ENCODE measurements at places on chromosomes 16 and 17.

- peak; percentile 100 for DNase-seq
Measured at GRCh38 chr16:648781-649589, at the start of gene WDR90. WDR90 (plus strand) TSS chr16:649365; CDS start chr16:649417, 52 bp downstream.

- DNase-seq: peak; percentile 96
Measured at GRCh38 chr17:58249270-58250133, 11.1 kb downstream of the LPO start.

DNA sequence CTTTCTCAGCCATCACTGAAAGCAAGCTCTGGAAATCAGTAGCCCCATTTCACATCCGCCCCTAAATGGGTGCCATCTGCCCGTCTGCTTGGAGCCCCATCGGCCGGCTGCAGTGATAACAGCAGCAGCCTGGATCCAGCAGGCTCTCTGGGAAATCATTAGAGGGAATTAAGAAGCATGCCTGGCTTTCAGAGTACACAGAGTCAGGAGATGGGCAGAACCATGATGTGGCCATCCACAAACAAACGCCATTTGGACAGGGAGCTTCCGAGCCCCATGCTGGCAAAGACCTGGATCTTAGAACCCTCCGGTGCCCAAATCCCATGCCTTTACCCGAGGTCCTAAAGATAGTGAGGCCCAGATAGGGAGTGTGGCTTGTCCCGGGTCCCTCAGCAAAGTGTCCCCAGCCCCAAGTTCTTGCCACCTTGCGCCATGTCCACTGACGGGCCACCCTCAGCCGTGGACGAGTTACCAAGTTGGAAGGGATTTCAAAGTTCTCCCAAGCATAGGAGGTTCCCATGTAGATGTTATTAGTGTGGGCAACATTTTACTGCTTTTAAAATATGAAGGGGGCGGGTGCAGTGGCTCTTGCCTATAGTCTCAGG is 1.0 kb upstream of the LITAF start:
- DNase-seq: no peak

GRCh38 chr17:47615766-47616424 is 33.8 kb upstream of the KPNB1 start:
- DNase-seq: peak; percentile 41

DNA sequence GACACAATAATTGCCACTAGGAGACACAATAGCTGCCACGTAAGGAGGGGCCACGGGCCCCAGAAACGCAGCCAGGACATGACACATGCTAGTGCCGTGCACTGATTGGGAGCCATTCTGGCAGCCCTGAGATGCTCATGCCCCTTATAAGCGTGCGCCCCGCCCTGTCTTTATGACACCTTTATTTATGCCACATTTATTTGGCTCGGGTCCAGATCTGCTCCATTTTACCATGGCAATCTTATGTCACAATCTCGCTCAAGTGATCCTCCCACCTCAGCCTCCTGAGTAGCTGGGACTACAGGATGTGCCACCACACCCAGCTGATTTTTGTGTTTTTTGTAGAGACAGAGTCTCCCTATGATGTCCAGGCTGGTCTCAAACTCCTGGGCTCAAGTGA is 43.8 kb upstream of the NF1 start:
- DNase-seq: no peak

DNA sequence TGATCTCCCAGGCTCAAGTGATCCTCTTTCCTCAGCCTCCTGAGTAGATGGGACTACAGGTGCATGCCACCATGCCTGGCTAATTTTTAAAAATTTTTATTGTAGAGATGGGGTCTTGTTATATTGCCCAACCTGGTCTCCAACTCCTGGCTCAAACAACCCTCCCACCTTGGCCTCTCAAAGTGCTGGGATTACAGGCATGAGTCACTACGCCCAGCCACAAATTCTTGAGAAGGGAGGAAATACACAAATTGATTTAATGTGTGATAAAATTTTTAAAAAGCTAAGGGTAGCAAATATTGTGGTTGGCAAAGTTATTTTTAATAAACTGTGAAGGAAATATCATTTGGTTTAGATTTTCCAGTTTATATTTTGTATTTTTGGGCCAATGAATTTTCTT is 9.6 kb downstream of the ITGAD start:
- DNase-seq: no peak

DNA sequence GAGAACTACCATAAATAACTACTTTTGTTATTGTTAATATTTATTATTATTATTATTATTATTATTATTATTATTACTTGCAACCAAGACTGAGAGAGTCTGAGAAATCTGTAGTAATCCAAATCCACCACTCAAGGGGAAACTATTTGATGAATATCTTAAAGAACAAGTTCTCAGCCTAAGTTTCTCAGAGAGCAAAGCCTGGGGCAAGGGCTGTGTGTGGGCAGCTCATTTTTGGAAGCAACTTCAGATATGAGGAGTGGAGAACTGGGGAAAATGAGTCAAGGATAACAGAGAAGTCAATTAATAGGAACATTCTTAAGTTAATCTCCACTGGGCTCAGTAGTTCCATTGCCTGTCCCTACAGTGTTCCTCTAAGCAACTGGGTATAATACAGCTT is 57.1 kb upstream of the KCNJ16 start:
- DNase-seq: no peak

GRCh38 chr16:84367750-84368307 is 509 bp upstream of the ATP2C2 start:
- DNase-seq: peak; percentile 44

DNA sequence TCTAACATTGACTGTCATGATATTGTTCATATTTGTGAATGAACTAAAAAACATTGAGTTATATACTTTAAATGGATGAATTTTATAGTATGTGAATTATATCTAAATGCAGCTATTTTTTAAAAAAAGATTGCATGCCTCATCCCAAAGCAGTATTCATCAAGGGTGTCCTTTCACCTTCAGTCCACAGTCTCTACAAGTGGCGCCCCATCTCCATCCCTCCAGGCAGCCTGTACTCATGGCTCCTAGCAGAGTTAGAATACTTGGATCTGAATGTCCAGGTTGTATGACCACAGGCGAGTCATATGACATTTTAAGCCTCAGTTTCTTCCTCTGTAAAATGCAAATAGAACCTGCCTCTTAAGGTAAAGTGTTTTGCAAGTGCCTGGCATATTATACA is 69.8 kb downstream of the TMEM100 start:
- no peak for DNase-seq

DNA sequence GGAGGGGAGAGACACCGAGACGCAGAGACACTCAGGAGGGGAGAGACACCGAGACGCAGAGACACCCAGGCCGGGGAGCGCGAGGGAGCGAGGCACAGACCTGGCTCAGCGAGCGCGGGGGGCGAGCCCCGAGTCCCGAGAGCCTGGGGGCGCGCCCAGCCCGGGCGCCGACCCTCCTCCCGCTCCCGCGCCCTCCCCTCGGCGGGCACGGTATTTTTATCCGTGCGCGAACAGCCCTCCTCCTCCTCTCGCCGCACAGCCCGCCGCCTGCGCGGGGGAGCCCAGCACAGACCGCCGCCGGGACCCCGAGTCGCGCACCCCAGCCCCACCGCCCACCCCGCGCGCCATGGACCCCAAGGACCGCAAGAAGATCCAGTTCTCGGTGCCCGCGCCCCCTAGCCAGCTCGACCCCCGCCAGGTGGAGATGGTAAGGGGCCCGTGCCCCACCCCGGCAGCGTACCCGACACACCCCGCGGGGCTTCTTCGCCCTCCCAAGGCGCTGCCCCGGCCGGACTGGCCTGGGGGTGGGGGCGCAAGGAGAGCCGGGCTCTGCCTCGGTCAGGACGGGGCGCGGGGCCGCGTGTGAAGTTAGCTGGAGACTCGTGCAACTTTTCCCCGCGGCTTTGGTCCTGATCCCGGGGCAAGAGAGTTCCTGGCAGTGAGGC is 427 bp downstream of the PPP1R1B start:
- DNase-seq: no peak

- peak; percentile 81 for DNase-seq
Measured at GRCh38 chr17:78736526-78737079, 45.5 kb downstream of the CYTH1 start.

DNA sequence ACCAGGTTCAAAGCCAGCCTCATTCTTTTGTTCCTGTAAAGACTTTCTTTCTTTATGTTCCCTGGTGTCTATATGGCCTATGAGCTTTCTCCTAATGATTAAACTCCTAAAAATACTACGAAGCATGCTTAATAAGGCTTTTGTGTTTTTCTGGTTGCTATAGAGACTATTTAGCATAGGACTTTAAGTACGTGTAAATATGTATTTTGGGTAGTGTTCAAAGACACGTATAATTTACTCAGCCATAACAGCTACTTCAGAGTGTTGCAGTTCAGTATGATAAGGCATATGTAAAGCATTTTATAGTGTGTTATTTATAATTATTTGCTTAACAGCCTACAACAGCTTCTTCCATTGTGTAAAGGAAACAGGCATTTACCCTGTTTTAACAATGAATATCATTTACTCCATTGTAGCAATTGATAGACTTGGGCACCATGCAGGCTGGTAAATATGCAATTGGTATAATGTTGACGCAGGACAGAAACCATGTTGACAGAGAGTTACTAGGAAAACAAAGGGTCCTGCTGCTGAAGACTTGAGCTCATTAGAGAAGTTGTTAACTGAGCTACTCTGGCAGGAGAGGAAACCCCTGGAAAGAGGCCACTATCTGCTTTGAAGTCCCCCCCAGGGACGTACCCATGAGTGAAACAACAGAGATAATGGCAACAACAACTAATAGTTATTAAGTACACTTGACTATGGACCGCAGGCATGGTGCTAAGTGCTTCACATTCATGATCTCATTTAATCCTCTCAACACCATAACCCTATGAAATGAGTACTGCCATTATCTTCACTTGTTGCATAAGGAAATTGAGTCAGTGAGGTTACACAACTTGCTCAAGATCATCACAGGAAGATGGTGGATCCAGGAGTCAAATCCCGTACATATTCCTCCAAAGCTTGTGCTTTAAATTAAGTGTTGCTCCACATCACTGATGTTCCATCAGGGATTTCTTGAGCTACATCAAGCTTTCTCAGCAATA is 342.2 kb upstream of the DYNLRB2 start:
- no peak for DNase-seq

- DNase-seq: no peak
Measured at GRCh38 chr17:5931616-5932015, 138.6 kb upstream of the WSCD1 start.

DNA sequence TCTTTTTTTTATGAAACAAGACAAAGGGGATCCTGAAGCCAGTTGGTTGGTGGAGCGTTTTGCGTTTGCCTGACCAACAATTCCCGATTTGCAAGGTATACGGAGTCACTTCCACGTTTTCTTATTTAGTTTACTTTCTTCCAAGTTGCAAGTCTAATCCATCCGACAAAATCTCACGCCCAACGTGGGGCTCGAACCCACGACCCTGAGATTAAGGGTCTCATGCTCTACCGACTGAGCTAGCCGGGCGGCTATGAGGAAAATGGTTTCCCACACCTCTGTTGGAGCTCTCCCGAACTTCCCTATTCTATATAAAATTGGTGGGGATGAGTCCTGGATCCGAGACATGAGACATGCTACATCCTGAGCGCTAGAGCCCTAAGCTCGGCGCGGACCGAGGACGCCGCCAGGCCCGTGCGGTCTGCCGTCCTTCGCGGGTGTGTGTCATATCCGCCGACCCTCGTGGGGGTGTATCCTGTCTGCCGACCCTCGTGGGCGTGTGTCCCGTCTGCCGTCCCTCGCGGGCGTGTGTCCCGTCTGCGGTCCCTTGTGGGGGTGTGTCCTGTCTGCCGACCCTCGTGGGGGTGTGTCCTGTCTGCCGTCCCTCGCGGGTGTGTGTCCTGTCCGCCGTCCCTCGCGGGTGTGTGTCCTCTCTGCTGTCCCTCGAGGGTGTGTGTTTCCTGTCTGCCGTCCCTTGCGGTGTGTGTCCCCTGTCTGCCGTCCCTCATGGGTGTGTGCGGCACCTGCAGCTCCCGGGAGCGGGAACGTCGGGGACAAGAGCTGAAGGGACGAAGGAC is 22.6 kb downstream of the ZNF213 start:
- DNase-seq: no peak

DNA sequence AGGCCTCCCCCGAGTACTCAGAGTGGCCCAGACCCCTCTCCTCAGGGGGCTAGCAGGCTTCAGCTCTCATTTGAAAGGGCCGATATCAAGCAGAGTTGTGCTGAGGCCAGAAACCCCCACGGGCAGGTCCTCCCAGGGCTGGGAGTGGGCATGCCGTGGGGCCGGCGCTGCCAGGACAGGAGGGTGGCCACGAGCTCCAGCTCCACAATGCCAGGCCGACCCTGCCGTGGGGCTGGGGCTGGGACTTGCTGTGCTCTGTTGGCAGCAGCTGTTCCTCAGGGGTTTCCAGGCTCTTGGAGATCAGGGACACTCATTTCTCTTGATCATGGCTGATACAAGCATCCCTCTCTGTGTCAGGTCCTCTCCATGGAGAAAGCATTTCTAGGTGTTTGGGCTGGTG is 3.2 kb upstream of the NPB start:
- DNase-seq: no peak

GRCh38 chr17:2925011-2925410 is 128.8 kb downstream of the RAP1GAP2 start:
- no peak for DNase-seq

DNA sequence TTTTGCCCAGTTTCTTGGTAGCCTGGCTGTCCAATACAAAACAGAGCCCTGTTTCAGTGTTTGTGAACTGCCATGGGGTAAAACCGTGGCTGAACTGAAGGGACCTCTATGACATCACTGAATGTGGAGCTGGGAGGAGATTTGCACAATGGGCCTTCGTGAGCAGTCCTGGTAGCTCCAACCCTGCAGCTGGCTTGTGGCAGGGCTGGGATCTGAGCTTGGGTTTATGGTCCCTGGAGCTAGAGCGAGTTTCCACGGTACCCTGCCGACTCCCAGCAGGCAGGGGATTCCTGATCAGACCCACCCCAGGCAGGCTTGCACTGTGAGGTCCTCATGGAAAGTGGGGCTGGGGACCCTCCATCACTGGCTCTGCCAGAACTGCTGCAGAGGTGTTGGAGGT is 247.0 kb downstream of the GSG1L start:
- no peak for DNase-seq

All from iPS-NIHi11 (cell line).